ENCODE measurements at places on chromosomes 12 and 14.

DNA sequence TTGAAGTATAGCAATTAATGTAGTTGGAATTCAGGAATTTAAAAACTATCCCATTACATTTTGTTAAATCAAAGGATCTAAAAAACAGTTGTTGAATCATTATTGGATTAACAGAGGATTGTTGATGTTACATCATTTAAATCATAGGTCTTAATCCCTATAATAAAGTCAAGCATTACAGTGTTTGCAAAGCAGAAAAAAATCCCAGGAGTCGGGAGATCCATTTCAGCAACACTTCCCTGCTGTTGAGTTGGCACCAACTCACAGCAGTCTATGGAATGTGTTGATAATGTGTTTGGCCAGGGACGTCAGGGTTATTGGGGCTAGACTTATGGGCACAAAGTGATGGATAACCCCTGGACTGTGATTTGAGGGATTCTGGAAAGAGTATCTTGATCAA, 99.1 kb upstream of the TMTC1 start:
- DNase-seq: no peak

DNA sequence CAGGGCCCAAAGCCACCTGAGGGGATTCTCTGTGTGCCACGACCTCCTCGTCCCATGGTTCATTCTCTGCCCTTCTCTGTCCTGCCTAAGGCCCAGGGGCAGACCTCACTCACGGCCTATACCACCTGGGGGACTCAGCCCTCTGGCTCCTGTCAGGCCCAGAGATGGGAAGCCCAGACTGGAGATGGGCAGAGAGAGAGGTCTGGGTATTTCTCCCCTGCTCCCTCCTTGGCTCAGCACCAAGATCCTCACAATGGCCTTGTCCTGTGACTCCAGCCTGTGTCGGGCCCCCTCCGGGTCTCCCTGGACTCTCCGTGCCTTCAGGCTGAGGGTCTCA, 46.9 kb upstream of the BCL11B start:
- no peak for DNase-seq

DNA sequence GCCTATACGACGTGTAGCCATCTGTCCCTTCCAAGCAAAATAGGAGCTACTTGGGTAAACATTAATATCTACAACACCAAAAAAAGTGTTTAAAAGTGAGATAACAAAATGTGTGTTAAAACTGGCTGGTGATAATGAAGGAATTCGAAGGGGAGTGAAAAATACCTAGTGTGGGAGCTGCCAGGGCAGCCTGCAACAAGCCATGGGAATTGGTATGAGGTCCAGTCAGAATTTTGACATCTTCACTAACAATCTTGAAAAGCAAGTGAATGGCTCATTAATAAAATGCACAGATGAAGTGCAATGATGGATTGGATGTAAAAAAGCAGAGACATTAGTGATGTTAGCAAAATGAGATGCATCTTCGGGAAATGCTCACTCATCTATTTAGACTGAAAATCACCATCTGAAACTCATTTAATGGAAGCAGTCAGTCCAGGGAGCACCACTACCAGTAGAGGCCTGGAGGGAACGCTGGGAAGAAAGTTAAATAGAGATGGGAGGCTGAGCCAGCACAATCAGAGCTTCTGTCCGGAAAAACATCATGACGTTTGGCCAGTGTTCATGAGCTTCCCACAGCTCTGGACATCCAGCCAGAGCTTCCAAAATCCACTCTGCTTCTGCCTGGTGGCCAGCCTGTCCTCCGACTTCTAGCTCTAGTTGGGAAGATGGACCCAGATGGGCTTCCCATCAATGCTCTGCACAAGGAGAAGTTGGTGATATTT, 405.0 kb upstream of the TMTC1 start:
- no peak for DNase-seq

GRCh38 chr14:105577314-105577861, 51.0 kb downstream of the TMEM121 start:
- DNase-seq: no peak

DNA sequence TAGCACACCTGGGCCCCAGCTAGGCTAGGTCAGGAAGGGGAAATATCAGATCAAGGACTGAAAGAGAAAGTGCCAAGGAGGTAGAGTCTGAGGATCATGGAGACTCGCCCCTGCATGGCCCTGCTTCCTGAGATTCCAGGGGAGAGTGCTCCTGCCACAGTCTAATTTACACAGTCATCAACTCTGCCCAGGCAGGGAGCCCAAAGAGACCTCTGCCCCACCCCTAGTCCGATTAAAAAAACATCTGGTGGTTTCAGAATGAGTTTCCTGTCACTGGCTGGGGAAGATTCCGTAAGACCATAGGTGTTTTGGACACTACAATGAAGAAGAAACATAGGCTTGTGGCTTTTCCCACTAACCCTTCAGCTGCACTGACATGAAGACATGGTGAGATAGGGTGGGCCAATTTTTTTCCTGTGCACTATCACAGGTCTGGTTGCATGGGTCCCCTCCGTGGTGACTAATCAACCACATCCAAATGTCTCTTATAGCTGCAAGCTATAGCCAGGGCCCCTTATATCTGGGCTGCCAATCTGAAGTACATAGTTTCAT, 31.5 kb upstream of the GZMB start:
- no peak for DNase-seq

DNA sequence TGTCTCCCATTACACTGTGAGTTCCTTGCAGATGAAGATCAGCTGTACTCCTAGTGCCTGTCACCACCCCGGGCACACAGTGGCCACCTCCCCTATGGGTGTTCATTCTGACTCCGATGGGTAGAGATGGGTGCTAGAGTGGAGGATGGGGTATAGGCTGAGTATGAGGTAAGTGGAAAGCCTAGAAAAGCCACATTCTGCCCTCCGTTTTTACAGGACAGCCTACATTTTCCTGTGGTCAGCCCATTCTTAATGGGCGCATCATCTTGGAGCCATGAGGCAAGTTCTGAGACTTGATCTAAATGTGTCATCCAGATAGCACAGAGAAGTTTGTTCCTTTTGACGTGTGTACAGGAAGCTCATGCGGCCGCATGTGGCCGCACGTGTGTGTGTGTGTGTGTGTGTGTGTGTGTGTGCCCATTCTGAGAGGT, 166.7 kb upstream of the HIF1A start:
- DNase-seq: no peak

DNA sequence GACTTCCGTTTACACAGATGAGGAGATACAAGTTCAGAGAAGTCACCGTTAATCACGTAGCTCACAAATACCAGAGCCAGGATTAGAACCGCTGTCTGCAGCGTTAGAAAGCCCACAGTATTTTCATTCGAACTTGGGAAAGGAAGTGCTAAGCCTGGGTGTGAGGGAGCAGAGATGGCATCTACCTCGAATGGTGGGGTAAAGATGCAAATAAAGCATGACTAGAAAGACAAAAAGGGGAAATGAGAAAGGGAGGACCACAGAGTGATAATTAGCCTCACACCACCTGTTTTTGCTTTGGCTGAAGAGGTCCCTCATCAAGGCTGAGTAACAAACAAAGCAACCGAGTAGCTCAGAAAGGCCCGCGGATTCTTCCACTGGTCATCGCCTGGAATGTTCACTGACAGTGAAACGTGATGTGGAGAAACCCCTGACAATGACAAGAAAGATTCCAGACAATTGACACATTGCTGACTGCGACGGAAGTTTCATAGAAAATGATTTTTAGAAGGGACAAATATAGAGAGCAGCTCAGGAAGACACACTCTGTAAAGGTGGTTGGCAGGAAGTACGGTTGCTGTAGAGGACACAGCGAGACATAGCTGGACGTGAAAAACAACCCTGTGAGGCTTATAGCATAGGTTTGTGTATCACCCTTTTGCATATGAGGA, 31.5 kb upstream of the BHLHE41 start:
- DNase-seq: no peak

DNA sequence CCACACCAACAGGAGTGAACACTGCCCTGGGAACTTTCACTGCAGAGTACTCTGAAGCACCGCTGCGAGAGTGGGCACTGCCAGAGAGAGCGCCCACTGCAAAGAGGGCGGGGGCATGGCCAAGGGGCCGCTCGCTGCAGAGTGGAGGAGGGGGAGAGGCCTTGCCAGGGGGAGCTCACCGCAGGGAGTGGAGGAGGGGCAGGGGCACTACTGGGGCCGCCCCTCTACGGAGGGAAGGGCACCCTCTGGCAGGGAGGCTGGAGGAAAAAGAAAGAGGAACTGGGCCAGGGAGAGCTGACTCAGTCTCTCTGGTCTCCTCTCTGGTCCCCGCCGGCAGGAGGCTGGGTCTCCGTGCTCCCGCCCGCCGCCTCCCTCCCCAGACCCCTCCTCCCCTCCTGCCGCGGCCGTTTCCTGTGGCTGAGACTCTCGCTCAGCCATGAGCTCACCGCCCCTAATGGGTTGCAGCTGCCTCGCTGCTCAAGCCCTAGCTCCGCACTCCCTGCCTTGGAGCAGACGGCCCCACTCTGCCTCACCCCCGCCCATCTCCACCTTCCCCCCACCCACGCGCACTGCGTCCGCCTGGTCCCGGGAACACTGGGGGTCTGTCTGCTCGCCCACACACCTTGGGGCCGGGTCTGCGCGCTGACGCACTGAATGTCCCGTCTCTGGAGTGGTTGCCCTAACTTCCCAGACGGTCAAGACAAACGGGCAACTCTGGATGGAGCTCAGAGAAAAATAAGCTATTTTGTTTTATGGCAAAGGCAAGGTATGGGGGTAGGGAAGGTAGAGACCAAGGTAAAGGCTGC, 1.3 kb downstream of the ARHGEF40 start:
- peak; percentile 62 for DNase-seq

DNA sequence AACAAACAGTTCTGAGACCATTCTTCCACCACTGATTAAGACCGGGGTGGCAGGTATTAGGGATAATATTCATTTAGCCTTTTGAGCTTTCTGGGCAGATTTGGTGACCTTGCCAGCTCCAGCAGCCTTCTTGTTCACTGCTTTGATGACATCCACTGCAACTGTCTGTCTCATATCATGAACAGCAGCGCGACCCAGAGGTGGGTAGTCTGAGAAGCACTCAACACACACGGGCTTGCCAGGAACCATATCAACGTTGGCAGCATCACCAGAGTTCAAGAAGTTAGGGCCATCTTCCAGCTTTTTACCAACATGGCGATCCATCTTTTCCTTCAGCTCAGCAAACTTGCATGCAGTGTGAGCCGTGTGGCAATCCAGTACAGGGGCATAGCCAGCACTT, 16.9 kb downstream of the AEBP2 start:
- DNase-seq: no peak

- DNase-seq: peak; percentile 46
These were observed 34.7 kb upstream of the FZD10 start for GRCh38 chr12:130127532-130127911.

GRCh38 chr12:25276199-25276937, 25.6 kb upstream of the KRAS start:
- DNase-seq: no peak

DNA sequence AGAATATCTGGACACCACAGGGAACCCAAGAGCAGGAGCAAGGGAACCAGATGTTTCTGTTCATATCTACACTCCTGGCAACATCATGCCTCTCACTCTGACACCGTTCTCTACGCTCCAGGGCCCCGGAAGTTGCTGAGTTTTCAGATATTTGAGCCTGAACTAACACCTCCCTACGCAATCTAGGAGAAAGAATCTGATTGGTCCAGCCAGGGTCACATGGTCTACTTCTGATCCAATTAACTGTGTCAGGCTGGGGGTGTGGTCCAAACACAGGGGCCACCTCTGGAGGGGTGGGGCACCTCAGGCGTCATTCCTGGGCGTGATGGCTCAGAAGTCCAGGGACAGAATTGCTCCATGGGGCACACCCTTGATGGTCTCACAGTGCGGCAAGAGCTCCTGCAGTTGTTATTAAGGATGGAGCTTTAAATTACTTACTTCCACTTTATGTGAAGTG, 165.5 kb downstream of the PTPN11 start:
- DNase-seq: no peak

- DNase-seq: no peak
These were observed 267.1 kb upstream of the PRKD1 start for GRCh38 chr14:30194741-30195148.

- DNase-seq: peak; percentile 6
These were observed 35.6 kb downstream of the KRT76 start for GRCh38 chr12:52741375-52742195.

DNA sequence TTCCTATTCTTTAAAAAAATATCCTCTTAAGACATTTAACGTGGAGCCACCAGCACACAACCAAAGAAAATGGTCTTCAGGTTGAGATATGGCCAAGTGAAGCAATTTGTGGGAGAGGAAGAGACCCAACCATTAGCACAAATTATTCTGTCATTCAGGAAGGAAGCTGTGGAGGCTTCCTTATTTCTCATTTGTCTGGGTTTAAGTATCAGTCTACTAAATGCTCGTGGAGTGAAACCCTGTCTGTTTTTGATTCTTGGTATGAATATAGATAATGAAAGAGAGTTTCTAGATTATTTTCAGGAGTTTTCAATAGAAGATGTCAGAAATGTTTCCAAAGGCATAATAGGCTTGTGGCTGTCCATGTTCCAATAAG, 125.1 kb downstream of the GPR65 start:
- DNase-seq: no peak

- no peak for DNase-seq
These were observed 8.1 kb upstream of the NAA30 start for GRCh38 chr14:57382283-57382682.

DNA sequence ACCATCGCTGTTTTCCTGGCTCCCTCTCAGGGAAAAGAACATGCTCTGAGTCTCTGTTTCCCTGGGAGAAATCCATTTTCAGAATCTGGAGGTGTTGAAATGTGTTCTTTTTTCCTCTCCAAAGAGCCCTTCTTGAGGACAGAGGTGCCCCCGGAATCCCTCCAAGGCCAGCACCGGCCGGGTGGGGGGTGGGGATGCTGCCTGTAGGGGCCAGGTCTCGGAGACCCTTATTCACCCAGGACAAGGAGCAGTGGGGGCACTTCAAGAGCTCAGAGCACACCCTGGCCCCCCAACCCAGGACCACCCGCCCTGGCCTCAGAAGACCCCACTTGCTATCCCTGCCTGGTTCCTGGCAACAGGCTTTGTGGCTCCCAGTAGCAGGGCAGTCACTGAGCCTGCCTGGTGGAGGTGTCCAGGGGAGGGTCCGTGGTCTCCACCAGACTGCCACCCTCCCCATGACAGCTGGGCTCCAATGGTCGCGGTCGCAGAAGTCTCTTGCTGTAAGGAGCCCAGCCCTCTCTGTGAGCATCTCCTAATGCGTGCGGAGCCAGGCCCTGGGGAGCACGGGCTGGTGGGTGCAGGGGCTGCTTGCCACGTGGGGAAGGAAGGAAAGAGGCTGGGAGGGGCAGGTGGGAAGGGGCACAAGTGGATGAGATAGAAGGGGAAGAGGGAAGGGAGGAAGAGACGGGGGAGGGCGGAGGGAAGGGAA, 13.2 kb upstream of the DIO3 start:
- no peak for DNase-seq

- DNase-seq: no peak
These were observed 23.0 kb downstream of the VPS37B start for GRCh38 chr12:122872815-122873361.

GRCh38 chr14:75141967-75142366, 15.1 kb upstream of the NEK9 start:
- peak; percentile 39 for DNase-seq

DNA sequence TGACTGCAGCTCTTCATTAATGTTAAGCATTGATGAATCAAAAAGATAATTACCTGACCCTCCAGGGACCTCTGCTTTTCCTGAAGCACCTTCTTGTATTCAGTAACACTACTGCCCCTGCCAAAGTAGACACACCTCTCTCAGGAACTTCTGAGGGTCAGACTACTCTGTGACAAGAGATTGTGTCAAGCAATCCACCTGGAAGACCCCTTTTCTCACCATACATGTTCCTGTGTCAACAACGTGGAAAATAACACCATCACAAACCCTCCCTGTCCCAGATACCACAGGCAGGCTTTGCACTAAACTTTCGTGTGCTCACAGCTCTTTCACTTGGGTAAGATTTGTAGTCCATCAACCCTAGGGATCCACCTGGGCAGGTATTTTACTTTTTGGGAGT, 13.2 kb downstream of the KRT76 start:
- no peak for DNase-seq

GRCh38 chr14:104561632-104562495, 17.7 kb upstream of the C14orf180 start:
- DNase-seq: no peak

Data from cerebellar cortex (tissue), 1 donor.